ENCODE measurements at places on chromosomes 6 and 20. TPM values are rescaled to one million over a fixed set of nuclear protein-coding genes. Genes with fewer than 3 reads are reported as not detected.

The JPH2 gene
- 0.96 TPM for total RNA-seq

The APMAP gene
- total RNA-seq, result 93.7 TPM

The PRPH2 gene
- 0.58 TPM for total RNA-seq

The CRISP3 gene
- not detected for total RNA-seq

The CNKSR3 gene
- 2.7 TPM for total RNA-seq

The TRIM26 gene
- total RNA-seq, result 17.5 TPM

The CST2 gene
- 6.9 TPM for total RNA-seq

The SRSF12 gene
- 0.28 TPM for total RNA-seq

The TUBB2B gene
- total RNA-seq, result 6.9 TPM

The TNFAIP3 gene
- 36.0 TPM for total RNA-seq

The RAET1L gene
- total RNA-seq, result not detected

The RIMS4 gene
- total RNA-seq, result not detected

The C6orf58 gene
- 0.19 TPM for total RNA-seq

The PPP1R3D gene
- 5.4 TPM for total RNA-seq

The HS3ST5 gene
- total RNA-seq, result not detected

The SPATA25 gene
- total RNA-seq, result 0.28 TPM

The FAM184A gene
- total RNA-seq, result 0.85 TPM

The SIRPB1 gene
- total RNA-seq, result 2.5 TPM

The OR2B2 gene
- total RNA-seq, result not detected

The CSTF1 gene
- total RNA-seq, result 33.7 TPM
